ENCODE measurements at places on chromosomes 1 and 21. TPM values are rescaled to one million over a fixed set of nuclear protein-coding genes. Genes with fewer than 3 reads are reported as not detected.

TTC13 gene
- 36.2 TPM for total RNA-seq

HIVEP3 gene
- total RNA-seq, result 5.1 TPM

ASPM gene
- total RNA-seq, result 77.6 TPM

KRTAP10-10 gene
- not detected for total RNA-seq

CACNA1S gene
- not detected for total RNA-seq

GBP6 gene
- not detected for total RNA-seq

COL9A2 gene
- 0.67 TPM for total RNA-seq

RHOU gene
- 2.6 TPM for total RNA-seq

LRRC7 gene
- 0.28 TPM for total RNA-seq

- peak; percentile 68 for DNase-seq
Measured at GRCh38 chr1:109399326-109399957, 1.7 kb upstream of the SORT1 start.

- DNase-seq, result no peak
Measured at GRCh38 chr1:11237356-11237755, 25.0 kb downstream of the MTOR start.

DNA sequence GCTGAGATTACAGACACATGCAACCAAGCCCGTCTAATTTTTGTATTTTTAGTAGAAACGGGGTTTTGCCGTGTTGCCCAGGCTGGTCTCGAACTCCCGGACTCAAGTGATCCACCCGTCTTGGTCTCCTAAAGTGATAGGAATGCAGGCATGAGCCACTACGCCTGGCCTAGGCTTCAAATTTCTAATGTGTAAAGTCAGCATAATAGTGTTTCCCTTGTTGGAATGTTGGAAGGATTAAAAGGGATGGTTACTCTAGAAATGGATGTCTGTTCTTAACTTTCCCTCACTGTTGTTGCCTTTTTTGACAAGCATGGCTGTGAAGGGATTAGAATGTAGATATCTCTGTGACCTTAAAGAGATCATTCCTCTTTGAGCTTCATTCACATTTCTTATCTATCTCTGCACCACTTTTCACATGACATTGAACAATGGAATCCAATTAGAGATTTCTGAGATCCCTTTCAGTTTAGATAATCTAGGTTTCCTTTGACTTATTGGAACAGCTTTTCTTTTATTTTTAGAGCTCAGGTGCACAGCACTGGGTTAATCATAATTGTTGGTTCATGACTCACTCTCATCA lies 33.7 kb downstream of the NFASC start:
- peak; percentile 49 for DNase-seq

DNA sequence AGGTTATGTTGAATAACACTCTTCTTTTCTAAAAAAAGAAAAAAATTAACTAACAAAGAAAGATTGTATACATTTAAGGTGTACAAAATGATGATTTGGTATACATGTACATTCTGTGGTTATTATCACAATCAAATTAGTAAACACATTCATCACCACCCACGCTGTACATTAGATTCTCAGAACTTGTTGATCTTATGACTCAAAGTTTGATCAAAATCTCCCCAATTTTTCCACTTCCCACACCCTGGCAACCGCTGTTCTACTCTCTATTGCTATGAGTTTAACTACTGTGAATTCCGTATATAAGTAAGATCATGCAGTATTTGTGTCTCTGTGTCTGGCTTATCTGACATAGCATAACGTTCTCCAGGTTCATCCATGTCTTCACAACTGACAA lies 469.5 kb upstream of the CHRM3 start:
- DNase-seq, result no peak

GRCh38 chr1:116433275-116434257 lies 60.5 kb downstream of the ATP1A1 start:
- no peak for DNase-seq

DNA sequence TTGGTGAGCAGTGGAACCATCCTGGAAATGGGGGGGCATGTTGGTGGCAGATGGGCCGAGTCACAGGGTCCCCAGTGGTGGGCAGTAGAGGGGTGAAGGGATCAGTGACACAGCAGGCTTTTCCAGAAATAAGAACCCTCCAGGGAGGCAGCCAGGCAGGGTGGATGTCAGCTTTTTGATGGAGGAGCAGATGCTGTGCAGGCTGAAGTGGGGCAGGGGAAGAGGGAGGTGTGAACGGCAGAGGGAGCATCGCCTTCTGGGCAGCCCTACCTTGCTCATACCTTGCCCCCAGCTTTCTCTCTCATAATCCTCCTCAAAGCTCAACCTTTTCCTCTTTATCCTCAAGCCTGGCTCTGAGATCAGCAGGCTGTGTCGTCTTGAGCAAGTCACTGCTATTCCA lies 131.8 kb upstream of the IPO9 start:
- no peak for DNase-seq

DNA sequence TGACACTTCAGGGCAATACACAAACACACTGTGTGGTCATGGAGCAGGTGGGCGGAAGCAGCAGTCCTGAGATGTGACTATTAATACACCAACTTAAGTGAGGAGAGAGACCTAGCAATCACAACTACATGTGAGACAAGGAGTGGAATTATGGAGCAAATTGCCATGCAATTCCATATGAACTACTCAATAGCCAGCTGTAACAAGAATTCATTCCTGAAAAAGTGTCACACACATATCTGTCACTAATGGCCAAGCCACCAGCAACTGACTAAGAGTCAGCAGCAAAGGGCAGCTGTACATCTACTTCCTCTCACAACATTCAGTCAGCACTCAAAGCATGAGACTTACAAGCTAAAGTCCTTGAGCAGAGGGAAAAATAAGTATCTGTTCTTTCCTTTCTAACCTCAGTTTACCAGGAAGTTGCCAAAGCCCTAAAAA lies 46.2 kb downstream of the GPR3 start:
- no peak for DNase-seq

GRCh38 chr1:29121516-29121935 lies 2.2 kb downstream of the TMEM200B start:
- DNase-seq, result no peak

DNA sequence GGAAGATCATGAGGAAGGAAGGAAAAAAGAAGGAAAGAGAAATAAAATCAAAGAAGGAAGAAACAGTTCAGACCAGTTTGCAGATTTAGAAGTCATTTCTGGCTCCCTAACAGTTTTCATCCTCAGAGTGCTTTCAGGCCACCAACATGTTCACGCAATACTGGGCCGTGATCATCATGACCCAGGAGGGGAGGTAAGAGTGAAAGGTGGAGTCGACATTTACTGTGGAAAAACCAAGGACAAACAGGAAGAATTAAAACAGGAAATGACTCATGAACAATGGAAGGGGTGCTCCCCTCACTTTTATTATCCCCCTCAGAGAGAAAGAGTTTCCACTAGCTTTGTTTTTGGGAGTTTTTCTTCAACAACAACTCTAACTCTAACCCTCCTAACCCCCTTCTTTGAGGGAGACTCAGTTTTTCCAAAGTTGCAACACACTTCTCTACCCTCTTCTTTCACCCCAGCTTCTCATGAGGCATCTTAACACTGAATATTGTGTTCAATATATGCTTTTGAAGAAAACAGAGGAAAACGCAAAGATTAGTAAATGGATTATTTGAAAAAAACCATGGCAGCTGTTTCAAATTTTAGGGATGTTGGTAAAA lies 60.4 kb downstream of the VANGL2 start:
- DNase-seq, result peak; percentile 74

GRCh38 chr1:98651116-98651632 lies 10.3 kb upstream of the SNX7 start:
- no peak for DNase-seq

- DNase-seq, result no peak
Measured at GRCh38 chr1:121519042-121519755, 334.4 kb downstream of the SRGAP2C start.

- DNase-seq, result no peak
Measured at GRCh38 chr1:54475357-54475881, 69.2 kb upstream of the SSBP3 start.

GRCh38 chr1:32198237-32199042 lies 2.0 kb upstream of the CCDC28B start:
- DNase-seq, result no peak

DNA sequence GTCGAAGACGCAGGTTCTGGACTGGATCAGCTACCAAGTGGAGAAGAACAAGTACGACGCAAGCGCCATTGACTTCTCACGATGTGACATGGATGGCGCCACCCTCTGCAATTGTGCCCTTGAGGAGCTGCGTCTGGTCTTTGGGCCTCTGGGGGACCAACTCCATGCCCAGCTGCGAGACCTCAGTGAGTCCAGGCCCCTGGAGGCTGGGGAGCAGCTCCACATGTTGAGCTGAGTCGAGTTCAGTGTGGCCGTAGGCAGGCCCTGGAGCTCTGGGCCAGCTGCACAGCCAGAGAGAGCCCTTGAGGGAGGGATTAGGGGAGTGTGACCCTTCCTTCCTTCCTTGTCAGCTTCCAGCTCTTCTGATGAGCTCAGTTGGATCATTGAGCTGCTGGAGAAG lies 1.6 kb downstream of the ELF3 start:
- no peak for DNase-seq

- DNase-seq, result peak; percentile 100
Measured at GRCh38 chr1:169113613-169114119, 7.2 kb downstream of the ATP1B1 start.
